Activated CD4-positive, CD25-positive, alpha-beta regulatory T cell treated with anti-CD3 and anti-CD28 coated beads, Interleukin-2, amount 50 U/mL, for 72 hours (primary cell): ENCODE measurements at places on chromosomes 5 and 9.

GRCh38 chr5:179534431-179534830, 15.9 kb upstream of the RUFY1 start:
- DNase-seq = no peak

DNA sequence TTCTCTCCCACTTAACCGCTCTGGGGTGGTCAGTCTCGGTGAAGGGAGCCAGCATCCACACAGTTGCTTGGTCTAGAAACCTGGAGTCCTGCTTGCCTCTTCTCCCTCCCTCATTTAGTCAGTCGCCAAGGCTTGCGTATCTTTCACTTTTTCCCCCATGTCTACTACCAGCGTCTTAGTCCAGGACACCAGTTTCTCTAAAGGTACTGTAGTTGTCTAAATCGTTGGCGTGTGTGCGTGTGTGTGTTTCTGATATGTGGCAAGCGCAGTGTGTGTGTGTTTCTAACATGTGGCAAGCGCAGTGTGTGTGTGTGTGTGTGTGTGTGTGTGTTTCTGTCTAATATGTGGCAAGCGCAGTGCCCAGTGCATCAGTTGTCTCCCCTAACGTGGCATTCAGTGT, 641 bp downstream of the ATP6V1G1 start:
- DNase-seq = no peak

- no peak for DNase-seq
These were observed 627.2 kb downstream of the ISL1 start for GRCh38 chr5:52010454-52010853.

DNA sequence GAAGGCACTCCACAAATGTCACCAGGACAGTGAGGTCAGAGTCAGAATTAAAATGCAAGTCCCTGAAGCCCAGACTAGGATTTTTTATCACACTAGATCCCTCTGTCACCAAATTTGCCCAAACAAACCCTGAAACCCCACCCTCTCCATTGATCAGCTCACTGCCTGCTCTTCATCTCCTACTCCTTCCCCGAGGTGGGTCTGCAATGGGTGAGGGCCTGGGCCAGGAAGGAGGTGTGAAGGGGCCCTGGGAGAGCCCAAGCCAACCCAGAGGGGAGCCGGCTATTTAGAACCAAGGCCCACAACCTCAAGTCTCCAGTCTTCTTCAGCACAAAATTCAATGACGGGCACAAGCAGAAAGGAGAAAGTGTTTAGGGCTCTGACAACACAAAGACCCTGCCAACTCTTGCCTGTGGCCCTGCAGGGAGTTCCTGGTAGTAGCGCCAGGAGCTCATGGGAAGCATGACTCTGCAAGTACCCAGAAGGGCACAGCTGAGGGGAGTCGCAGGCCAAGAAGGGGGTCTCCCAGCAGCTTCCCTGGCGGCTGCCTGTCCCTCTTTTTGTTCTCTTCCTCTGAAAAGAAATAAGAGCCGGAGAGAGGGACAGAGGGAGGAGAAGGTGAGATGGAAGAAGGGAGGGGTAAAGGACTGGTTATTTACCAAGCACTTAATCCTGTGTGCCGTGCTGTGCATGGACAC, 5.5 kb downstream of the FOXI1 start:
- no peak for DNase-seq

DNA sequence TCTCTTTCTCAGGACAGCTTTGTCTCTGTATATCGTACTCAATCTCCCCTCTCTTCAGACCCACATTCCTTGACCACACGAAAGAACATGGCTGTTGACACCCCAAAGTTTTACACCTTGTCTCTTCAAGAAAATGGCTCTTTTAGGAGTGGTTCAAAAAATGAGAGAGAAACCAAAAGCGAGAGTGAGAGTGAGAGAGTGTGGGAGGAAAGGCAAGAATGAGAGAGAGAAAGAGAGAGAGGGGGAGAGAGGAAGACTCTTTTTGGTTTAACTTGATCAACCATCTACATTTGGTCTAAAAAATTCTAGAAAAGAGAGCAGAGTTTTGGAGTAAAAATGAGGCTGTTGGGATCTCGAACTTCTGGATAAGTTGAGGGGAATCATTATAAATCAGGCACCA, 581.8 kb upstream of the WWC1 start:
- DNase-seq = no peak

DNA sequence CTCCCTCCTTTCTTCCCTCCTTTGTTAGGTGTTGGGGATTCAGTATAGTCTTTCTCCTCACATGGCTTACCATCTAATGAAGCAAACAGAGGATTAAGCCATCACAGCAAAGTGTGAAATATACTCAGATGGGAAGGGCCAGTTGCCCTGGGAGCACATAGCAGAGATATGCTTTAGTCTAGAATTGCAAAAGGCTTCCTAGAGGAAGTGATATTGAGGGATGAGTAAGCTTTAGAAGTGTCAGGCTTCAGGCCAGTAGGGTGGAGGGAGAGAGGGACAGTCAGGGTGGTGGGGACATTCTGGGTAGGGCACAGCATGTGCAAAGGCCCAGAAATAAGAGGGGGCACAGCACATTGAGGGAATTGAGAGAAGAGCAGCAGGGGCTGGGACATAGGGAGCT, 46.2 kb upstream of the GLRA1 start:
- DNase-seq = no peak
